ENCODE measurements at places on chromosomes 7 and 10. TPM values are rescaled to one million over a fixed set of nuclear protein-coding genes. Genes with fewer than 3 reads are reported as not detected.

Gene TMEM184A
- total RNA-seq, result 6.7 TPM

Gene WEE2
- total RNA-seq, result not detected

Gene HGF
- not detected for total RNA-seq

Gene GBX1
- total RNA-seq, result not detected

Gene NPC1L1
- 0.09 TPM for total RNA-seq

Gene NUTM2B
- 0.12 TPM for total RNA-seq

Gene NRCAM
- total RNA-seq, result 158 TPM

Gene NDUFA5
- 100 TPM for total RNA-seq

Gene CYP3A7
- total RNA-seq, result not detected

Gene LRRD1
- not detected for total RNA-seq

Gene ANKRD7
- 0.64 TPM for total RNA-seq

Gene GIMAP7
- total RNA-seq, result not detected

Gene TAC1
- not detected for total RNA-seq

Gene ZNF239
- 11.5 TPM for total RNA-seq

Gene ACTL6B
- not detected for total RNA-seq

Gene GSAP
- 39.7 TPM for total RNA-seq

Gene DGKI
- 0.40 TPM for total RNA-seq

Gene VPS50
- 16.7 TPM for total RNA-seq

GRCh38 chr10:97553575-97554031 is 19.0 kb upstream of the ANKRD2 start:
- DNase-seq, result peak; percentile 59

- no peak for DNase-seq
Measured at GRCh38 chr7:115070311-115070710, 148.4 kb downstream of the MDFIC start.

- no peak for DNase-seq
Measured at GRCh38 chr7:93851536-93851935, 39.0 kb downstream of the TFPI2 start.

DNA sequence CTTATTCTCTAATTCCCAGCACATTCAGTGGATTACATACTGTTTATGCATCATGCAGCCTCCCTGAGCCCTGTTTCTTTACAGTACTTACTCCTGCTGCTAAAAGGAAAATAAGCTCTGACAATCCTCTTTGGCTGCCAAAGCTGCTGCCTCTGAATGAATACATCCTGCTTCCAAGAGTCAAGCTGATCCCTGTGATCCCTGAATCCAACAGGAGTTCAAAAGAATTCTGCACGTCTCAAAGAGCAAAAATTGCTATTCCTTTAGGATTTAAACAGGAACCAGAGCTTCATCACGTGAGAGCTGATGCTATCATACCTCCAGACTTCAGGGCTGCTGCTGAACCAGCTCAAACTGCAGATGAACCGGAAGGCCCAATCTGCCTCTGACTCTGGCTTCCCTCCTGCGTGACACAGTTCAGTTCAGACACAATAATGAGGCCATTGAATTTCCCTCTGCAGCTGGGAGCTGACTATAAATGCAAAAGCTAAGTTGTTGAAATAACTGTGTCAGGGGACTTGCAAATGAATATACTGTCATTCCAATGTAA is 851.0 kb upstream of the PHF14 start:
- no peak for DNase-seq

DNA sequence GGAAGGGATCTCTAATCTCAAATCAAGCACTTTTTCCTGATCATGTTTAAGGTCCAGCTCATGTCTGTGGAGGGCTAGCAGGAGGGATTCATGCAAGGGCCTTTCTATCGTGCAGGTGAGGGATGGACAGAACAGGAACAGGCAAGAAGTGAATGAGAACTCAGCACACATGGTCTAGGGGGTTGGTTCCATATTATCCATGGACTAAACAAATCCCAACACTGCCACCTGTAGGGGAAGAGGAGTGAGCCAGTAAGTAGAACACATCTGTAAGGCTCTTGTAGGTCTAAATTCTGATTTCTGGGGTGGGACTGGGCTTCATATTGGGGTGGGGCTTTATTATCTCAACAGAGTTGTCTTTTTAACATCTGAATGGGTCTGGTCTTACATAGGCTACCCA is 138.0 kb upstream of the TARP start:
- peak; percentile 7 for DNase-seq

- no peak for DNase-seq
Measured at GRCh38 chr10:124966008-124966407, 24.1 kb downstream of the ZRANB1 start.

GRCh38 chr7:107277331-107277730 is 108.5 kb downstream of the HBP1 start:
- DNase-seq, result no peak

DNA sequence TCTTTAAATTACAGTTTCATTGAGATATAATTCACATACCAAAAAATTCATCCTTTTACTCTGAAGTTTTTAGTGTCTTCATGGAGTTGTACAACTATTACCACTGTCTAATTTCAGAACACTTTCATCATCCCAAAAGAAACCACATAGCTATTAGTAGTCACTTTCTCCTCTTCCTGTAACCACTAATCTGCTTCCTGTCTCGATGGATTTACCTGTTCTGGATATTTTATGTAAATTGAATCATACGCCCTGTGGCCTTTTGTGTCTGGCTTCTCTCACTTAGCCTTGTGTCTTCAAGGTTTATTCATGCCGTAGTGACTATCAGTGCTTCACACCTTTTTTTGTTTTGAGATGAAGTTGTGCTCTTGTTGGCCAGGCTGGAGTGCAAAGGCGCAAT is 135.5 kb downstream of the DOCK1 start:
- no peak for DNase-seq

DNA sequence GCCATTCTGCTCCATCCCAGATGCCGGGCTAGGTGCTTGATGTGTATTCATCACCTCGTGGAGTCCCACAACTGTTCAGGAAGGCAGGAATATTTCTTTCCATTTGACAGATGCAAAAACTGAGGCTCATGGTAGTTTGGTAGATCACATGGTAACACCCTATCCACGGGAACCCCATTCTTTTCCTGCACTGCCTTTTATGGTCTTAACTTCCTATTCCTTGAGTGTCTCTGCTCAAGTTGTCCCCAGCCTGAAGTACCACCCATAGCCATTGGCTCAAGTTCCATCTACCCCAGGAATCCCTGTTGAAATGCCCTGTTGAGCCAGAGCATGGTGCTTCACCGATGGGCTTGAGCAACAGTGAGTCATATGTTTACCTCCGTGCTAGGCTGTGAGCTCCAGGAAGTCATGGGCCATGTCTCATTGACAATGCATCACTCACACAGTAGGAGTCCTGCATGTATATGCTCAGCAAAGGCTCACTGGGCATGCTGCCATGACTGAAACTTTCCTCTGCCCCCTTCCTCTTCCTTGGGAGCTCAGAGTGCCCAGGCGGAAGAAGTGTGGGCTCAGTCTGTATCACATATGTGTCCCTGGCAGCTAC is 71.7 kb upstream of the ADAM12 start:
- DNase-seq, result peak; percentile 68

DNA sequence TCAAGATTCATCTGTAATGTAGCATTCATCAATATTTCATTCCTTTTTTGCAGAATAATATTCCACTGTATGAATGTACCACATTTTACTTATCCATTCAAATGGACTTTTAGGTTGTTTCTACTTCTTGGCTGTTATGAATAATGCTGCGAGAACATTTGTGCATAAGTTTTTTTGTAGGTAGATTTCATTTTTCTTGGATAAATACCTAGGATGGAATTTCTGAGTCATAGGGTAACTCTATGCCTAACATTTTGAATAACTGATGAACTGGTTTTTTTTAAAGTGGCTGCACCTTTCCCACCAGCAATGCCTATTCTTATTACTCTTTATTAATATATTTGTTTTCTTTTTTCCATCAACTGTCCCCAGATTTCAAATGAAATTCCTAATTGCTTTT is 9.1 kb upstream of the XPNPEP1 start:
- DNase-seq, result no peak

- DNase-seq, result no peak
Measured at GRCh38 chr10:88788924-88789323, 13.6 kb upstream of the LIPM start.

- DNase-seq, result no peak
Measured at GRCh38 chr10:15690031-15690430, 29.7 kb downstream of the ITGA8 start.

DNA sequence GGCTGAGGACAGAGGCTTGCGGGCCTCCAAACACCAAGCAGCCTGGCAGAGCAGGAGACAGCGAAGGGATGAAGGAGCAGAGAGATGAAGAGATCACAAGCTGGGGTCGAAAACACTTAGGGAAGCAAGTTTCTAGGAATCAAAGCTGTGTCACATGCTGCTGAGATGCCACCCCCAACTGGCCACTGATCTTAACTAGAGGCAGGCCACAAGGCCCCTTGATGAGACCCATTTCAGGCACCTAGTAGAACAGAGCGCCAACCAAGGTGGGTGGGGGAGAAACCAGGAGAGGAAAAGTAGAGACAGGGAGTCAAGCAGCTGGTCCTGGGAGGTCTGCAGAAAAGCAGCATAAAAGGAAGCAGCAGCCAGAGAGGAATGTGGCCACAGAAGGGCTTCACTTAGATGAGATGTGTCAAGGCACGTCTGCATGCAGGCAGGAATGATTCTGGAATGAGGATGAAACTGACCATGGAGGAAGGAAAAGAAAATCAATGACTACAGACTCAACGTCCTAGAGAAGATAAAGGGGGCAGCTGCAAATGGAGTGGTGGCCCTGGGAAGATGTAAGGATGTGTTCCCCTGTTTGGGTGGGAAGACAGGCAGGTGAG is 85.0 kb upstream of the DDC start:
- DNase-seq, result no peak

GRCh38 chr10:34433241-34434076 is 381.6 kb downstream of the PARD3 start:
- no peak for DNase-seq

- DNase-seq, result no peak
Measured at GRCh38 chr10:34938399-34938670, 123.2 kb upstream of the PARD3 start.

- no peak for DNase-seq
Measured at GRCh38 chr7:106480616-106481031, 180.3 kb downstream of the CCDC71L start.

DNA sequence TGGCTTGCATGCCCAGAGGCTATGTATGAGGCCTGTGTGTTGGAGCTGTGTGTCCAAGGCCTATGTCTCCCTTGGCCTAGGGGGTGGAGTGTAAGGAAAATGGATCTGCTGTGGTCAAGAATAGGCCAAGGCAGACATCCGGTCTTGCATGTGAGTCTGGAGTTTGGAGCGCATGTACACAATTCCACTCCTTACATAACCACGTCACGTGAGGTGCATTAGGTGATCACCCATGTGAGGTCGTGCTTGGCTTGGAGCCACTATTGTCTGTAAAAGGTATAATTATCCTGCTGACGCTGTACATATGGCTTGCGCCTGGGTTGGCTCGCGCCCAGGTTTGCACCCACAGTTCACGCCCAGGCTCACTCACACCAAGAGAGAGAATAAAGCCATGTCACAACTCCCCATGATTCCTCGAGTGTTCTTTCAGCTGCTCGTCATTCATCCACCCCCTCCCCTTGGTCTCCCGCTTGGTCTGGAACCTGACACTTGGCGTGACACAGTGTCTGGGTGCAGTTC is 105.5 kb downstream of the BICC1 start:
- DNase-seq, result no peak

GRCh38 chr7:92778972-92779371 is 57.4 kb downstream of the CDK6 start:
- no peak for DNase-seq

- no peak for DNase-seq
Measured at GRCh38 chr10:6204341-6205191, 1.8 kb downstream of the PFKFB3 start.

DNA sequence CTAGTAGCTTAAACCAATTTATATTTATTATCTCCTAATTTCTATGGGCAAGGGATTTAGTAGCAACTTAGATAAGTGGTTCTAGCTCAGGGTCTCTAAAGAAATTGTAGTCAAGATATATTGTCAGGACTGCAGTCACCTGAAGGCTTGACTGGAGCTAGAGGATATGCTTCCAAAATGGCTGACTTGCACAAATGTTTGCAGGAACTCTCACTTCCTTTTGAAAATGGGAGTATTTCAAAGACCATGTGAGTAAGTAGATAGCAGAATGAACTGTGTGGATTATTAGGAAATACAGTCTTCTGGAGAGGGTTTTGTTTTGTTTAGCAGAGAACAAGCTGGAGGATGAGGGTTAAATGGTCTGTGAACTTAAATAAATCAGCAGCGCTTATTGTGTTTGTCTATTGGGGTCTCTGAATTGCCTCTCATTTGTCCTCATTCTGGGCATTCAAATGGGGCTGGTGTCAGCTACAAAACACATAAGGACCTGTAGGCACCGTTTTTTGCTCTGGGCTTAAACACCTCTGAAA is 524.6 kb downstream of the LRMDA start:
- no peak for DNase-seq

DNA sequence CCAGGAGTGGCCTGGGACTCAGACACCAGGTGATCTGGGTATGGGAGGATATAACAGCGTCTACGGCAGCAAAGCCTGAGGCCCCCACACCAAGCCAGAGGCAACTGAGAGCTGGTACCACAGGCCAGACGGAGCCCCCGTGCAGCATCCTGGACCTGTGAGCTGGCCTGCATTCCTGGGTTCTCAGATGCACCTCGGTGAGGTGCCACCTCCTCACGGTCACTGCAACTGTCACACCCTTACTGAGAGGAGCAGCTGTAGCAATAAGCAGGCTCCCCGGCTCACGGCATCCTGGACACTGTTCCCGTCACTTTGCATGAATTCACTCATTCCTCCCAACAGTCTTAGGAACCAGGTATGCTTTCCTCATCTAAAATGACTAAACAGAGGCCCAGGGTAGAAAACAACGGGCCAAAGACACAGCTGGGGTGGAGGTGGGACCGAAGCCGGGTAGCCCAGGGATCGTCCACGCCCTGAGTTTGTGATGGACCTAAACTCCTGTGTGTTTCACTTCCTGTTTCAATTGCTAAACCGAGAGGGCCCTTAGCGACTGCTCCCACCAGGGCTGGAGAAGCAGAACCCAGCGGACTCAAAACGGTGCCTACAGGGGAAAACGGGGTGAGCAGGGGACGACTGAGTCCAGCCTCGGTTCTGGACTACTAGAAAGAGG is 98.7 kb downstream of the CTBP2 start:
- DNase-seq, result no peak

DNA sequence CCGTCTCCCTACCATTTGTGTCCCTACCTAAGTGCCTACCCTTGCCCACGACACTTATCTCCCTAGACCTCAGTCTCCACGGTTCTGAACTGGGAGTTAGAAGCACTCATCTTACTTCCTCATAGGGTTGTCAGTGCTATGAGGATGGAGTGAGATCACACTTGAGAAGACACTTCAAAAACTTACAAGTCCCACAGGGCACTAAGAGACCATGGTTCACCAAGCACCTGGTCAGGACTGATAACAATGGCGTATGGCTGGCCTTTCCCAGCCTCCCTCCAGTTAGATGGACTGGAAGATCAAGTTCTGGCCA is 43.2 kb downstream of the KCNMA1 start:
- no peak for DNase-seq

Measured in NCI-H460 (cell line).